GOT3 (cell line): ENCODE measurements at places on chromosomes 6 and 20.

DNA sequence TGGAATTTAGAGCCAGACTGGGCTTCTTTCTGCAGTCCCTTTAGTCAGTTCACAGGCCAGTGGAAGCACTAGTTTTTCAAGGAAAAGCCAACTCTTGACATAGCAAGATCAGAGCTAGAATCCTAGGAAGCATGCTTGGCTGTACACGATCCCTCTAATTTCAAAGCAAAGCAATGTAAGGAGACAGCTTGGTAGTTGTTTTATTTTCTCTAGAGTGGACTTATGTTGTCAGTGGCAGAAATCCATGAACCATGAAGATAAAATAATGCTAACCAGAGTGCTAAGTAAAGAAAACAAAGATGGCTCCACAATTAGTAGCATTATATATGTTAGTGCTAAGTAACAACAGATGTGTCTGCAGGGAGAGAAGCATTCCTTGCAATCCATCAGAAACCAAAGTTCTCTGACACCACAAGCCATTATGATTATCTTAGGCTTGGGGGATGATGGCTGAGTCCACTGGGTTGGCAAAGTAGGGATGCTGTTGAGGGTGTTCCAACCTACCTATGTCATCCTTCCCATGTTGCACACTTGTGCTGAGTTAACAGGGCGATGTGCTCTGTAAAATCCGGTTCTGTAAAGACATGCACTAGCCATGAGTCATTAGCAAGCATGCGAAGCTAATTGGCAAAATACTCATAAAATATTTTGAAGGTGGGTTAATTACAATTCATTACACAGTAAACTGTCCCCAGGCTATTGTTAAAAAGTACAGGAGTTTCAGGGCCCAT is 115.2 kb downstream of the BMP2 start:
- DNase-seq: peak; percentile 22

DNA sequence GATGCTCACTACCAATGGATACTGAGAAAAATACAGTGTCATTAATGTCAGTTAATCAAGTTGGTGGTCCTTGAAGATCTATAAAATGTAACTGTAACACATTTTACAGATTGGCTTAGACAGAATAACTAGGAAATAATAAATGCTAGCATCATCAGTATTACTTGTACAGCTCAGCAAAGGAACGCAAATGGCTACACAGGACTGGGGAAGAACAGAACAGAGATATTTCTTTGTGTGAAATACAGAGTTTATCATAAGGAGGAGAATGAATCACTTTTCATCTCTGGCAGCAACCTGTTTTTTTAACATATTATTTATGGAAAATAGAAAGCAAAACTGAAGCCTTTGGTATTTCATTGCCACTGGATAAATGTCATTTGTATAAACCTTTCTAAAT is 8.2 kb upstream of the QKI start:
- DNase-seq: no peak

- DNase-seq: no peak
These were observed 18.8 kb upstream of the OLIG3 start for GRCh38 chr6:137512757-137513605.

- DNase-seq: no peak
These were observed 278.4 kb downstream of the LRFN2 start for GRCh38 chr6:40308533-40309306.
